Activated CD8-positive, alpha-beta memory T cell treated with anti-CD3 and anti-CD28 coated beads, Interleukin-2, amount 10 ng/mL, durations not matched to agents 7 days and 5 days (primary cell): ENCODE measurements at places on chromosomes 12 and 14.

DNA sequence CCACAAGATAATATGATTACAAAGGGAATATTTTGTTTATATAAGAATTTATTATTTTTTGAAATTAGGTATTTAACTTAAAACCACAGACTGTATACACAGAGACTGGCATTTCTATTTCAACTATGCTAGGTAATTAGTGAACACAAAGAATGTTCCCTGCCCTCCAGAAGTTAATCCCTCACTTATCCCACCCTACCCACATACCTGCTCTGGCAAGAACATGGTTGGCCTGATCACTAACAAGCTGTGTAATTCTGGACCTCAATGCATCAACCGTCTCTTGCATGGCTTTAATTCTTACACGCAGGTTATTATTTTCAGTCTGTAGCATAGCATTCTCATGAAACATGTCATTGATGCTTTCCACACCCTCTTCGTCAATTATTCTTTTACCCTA, 85.9 kb downstream of the KIF21A start:
- H3K4me3 ChIP-seq: no peak overlapping the region
- peaks cover 39% of the 10 kb centered on the region for H3K36me3 ChIP-seq
- H3K4me1 ChIP-seq: peaks cover 6% of the 10 kb centered on the region
- no peaks in the 10 kb centered on the region for H3K27me3 ChIP-seq
- DNase-seq: no peak
- H3K27ac ChIP-seq: no peak overlapping the region

GRCh38 chr12:83067981-83068380, 381.3 kb downstream of the TMTC2 start:
- H3K27me3 ChIP-seq: no peaks in the 10 kb centered on the region
- H3K4me1 ChIP-seq: no peaks in the 10 kb centered on the region
- DNase-seq: no peak
- H3K36me3 ChIP-seq: no peaks in the 10 kb centered on the region

GRCh38 chr12:40254455-40255085, 29.8 kb downstream of the LRRK2 start:
- H3K4me1 ChIP-seq: no peaks in the 10 kb centered on the region
- no peaks in the 10 kb centered on the region for H3K36me3 ChIP-seq
- no peak overlapping the region for H3K4me3 ChIP-seq
- no peaks in the 10 kb centered on the region for H3K27me3 ChIP-seq
- no peak for DNase-seq

- H3K4me3 ChIP-seq: no peak overlapping the region
- peaks cover 14% of the 10 kb centered on the region for H3K27me3 ChIP-seq
- peaks cover 6% of the 10 kb centered on the region for H3K4me1 ChIP-seq
- H3K27ac ChIP-seq: no peak overlapping the region
- DNase-seq: no peak
These were observed 86.7 kb downstream of the B4GALNT3 start for GRCh38 chr12:546265-546919.

- H3K4me3 ChIP-seq: no peak overlapping the region
- no peaks in the 10 kb centered on the region for H3K27me3 ChIP-seq
- no peaks in the 10 kb centered on the region for H3K4me1 ChIP-seq
- H3K27ac ChIP-seq: no peak overlapping the region
These were observed 136.3 kb downstream of the ADCK1 start for GRCh38 chr14:77936138-77936639.

- DNase-seq: no peak
- H3K27ac ChIP-seq: no peak overlapping the region
- H3K4me1 ChIP-seq: no peaks in the 10 kb centered on the region
These were observed 106.6 kb upstream of the NOS1 start for GRCh38 chr12:117468016-117468415.

DNA sequence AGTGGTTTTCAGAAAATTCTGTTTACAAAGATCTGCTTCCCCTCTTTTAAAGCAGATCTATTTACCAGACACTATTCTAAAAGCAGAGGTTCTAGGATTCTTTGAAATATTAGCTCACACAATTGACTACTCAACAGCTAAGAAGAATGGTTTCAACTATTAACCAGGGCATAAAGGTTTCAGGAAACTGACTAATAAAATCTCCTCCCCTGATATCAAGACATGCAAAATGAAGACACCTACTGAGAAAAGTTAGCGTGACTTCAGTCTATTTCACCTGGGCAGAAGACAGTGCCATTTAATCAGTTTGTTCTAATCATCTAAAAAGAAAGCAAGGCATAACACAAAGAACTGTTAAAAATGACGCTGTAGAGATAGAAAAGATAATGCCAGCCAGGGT, 22.2 kb downstream of the DAD1 start:
- peaks cover 80% of the 10 kb centered on the region for H3K4me1 ChIP-seq
- H3K27ac ChIP-seq: peak overlapping the region; percentile 94
- H3K4me3 ChIP-seq: peak overlapping the region; percentile 61
- DNase-seq: no peak

DNA sequence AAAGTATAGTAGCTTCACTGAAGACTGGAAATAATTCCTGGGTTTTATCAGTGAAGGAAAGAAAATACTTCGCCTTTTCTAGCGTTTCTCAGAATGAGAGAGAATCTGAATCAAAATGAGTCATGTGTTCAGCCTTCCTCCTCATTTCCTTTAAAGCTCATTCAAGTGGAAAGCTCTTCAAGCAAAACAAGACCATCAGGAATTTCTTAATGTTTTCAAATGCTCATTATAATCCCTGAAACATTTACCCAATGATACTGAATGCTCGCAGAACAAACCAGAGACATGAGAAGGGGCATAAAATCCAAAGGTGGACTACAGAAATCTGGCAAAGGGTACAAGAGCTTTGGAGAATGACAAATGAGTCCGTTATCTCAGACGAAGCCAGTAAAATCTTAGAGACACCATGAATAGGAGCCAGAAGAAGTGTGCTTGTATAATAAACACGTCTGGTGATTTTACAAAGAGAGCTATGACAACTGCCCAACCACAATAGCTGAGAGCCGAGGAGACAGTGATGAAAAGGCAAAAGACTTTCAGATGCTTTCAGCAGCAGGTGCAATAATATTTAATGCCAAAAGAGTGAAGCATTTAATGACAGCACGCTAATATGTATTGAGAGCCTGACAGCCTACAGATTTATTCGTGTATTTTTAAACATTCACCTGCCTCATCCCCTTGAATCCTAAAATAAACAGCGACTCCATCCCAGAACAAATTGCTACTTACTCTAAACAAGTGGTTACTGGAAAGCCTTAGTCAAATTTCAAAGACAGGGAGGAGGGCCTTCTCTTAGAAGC, 19.0 kb downstream of the SPRING1 start:
- H3K27ac ChIP-seq: no peak overlapping the region
- H3K4me3 ChIP-seq: no peak overlapping the region

DNA sequence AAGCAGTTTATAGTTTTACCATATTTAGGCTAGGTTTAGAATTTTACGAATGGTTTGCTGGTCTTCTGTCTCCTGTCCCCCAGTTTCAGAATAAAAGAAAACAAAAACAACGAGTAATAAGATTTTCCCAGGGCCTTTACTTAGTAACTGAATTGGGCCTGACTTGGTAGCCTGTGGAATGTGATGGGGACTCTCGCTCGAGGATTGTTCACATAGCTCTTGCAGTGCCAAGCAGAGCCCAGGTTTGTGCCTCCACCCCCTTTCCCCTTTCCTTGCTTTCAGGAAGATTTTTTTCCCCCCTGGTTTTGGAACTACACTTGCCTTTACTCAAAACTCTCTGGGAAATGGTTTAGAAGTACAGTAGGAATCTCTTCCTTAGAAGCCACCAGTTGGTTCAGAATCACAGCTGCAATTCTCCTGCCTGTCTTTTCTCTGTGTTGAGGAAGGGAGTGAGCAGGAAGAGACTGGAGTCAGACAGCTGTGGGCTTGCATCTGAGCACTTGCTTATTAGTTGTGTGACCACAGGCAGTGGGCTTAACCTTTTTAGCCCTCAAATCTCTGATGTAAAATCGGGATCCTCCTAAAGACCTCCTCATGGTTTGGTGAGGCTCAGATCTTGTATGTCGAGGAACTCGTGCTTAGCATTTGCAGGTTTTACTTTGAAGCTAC, 501.2 kb downstream of the PCNX1 start:
- no peaks in the 10 kb centered on the region for H3K27me3 ChIP-seq
- no peak overlapping the region for H3K4me3 ChIP-seq
- H3K4me1 ChIP-seq: peaks cover 38% of the 10 kb centered on the region
- no peak for DNase-seq
- peaks cover 28% of the 10 kb centered on the region for H3K36me3 ChIP-seq

GRCh38 chr14:105480807-105481801, 5.6 kb upstream of the CRIP1 start:
- H3K4me3 ChIP-seq: peak overlapping the region; percentile 47
- DNase-seq: peak; percentile 92
- peak overlapping the region; percentile 95 for H3K27ac ChIP-seq
- peaks cover 26% of the 10 kb centered on the region for H3K4me1 ChIP-seq

DNA sequence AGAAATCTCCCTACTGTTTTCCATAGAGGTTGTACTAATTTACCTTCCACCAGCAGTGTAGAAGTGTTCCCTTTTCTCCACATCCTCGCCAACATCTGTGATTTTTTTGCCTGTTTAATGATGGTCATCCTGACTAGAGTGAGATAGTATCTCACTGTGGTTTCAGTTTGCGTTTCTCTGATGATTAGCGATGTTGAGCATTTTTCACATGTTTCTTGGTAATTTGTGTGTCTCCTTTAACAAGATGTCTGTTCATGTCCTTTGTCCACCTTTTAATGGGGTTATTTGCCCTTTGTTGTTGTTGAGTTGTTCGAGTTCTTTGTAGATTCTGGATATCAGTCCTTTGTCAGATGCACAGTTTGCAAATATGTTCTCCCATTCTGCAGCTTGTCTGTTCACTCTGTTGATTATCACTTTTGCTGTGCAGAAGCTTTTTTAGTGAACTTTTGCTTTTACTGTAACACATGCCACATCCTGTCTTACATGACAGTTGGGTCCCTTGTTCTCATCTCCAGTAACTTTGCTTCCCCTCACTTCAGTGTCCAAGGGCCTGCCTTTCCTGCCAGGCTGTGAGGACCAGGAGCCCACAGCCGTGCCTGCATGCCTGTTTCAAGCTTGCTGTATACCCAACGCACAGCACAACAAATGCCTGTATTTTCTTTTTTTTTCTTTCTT, 64.9 kb downstream of the SPRING1 start:
- peak; percentile 63 for DNase-seq
- no peaks in the 10 kb centered on the region for H3K36me3 ChIP-seq
- peak overlapping the region; percentile 68 for H3K4me3 ChIP-seq
- H3K27me3 ChIP-seq: peaks cover 2% of the 10 kb centered on the region
- peak overlapping the region; percentile 80 for H3K27ac ChIP-seq
- H3K4me1 ChIP-seq: peaks cover 49% of the 10 kb centered on the region

GRCh38 chr12:26317942-26318575, 122.7 kb downstream of the SSPN start:
- peaks cover 20% of the 10 kb centered on the region for H3K27me3 ChIP-seq
- DNase-seq: no peak
- H3K27ac ChIP-seq: no peak overlapping the region
- no peak overlapping the region for H3K4me3 ChIP-seq
- H3K4me1 ChIP-seq: peaks cover 7% of the 10 kb centered on the region

- no peak for DNase-seq
- no peaks in the 10 kb centered on the region for H3K36me3 ChIP-seq
- peak overlapping the region; percentile 22 for H3K27ac ChIP-seq
- H3K4me1 ChIP-seq: peaks cover 45% of the 10 kb centered on the region
- H3K4me3 ChIP-seq: no peak overlapping the region
These were observed 24.2 kb downstream of the NINJ2 start for GRCh38 chr12:638953-639557.

- H3K4me3 ChIP-seq: no peak overlapping the region
- no peaks in the 10 kb centered on the region for H3K4me1 ChIP-seq
- peaks cover 9% of the 10 kb centered on the region for H3K27me3 ChIP-seq
- no peak overlapping the region for H3K27ac ChIP-seq
These were observed 42.8 kb downstream of the CACNA2D4 start for GRCh38 chr12:1875608-1876007.

DNA sequence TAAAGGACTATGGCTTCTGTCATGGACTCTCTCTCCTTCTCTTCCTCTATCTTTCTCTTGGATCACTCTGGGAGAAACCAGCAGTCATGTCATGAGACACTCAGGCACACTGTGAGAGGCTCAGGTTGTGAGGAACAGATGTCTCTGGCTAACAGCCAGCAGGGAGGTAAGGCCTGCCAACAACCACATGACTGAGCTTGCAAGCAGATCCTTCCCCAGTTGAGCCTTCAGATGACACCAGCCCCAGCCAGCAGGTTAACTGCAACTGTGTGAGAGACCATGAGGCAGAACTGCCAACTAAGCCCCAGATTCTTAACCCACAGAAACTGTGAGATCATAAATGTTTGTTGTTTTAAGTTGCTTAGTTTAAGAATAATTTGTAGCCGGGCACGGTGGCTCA, 90.6 kb downstream of the VCPKMT start:
- H3K36me3 ChIP-seq: peaks cover 68% of the 10 kb centered on the region
- no peaks in the 10 kb centered on the region for H3K27me3 ChIP-seq
- H3K4me1 ChIP-seq: peaks cover 27% of the 10 kb centered on the region
- DNase-seq: no peak

DNA sequence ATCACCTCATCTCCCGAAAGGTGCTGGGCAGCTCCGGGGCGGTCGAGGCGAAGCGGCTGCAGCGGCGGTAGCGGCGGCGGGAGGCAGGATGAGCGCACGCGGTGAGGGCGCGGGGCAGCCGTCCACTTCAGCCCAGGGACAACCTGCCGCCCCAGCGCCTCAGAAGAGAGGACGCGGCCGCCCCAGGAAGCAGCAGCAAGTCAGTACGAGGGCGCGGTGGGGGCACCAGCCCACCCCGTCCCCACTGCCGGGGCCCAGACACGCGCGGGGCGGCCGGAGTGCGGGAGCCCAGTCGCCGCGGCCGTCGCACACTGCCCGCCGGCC, 862 bp downstream of the HMGA2 start:
- peaks cover 13% of the 10 kb centered on the region for H3K4me1 ChIP-seq
- no peaks in the 10 kb centered on the region for H3K36me3 ChIP-seq
- peaks cover 67% of the 10 kb centered on the region for H3K27me3 ChIP-seq
- peak overlapping the region; percentile 32 for H3K4me3 ChIP-seq

DNA sequence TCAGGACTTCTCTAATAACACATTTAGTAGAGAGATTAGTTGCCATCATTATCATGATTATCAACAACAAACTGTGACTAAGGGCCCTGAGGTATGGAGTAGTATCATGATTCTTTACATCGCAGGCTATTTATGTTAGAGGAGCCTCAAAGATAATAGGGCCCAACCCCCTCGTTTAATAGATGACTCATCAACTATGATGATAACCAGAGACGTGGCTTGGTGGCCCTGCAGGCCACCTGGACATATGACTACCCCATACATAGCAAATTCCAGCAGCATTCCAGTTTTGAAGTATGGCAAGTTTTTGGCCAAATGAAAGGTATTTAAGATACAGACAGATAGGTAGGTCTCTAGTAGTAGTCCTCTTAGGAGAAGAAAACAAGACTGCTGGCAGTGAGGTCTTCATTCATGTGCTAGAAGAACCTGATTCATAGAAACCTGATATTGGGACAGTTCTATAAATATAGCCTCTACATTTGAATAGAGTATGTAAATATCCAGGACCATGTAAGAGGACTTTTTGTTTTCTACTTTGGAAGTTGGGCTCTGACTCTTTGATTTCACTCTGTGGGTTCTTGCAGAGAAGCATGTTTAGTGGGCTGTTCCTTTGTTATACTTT, 5.6 kb downstream of the RIC8B start:
- no peak overlapping the region for H3K27ac ChIP-seq
- H3K36me3 ChIP-seq: peaks cover 13% of the 10 kb centered on the region
- H3K4me3 ChIP-seq: no peak overlapping the region
